ENCODE measurements at places on chromosomes 11 and 22.

DNA sequence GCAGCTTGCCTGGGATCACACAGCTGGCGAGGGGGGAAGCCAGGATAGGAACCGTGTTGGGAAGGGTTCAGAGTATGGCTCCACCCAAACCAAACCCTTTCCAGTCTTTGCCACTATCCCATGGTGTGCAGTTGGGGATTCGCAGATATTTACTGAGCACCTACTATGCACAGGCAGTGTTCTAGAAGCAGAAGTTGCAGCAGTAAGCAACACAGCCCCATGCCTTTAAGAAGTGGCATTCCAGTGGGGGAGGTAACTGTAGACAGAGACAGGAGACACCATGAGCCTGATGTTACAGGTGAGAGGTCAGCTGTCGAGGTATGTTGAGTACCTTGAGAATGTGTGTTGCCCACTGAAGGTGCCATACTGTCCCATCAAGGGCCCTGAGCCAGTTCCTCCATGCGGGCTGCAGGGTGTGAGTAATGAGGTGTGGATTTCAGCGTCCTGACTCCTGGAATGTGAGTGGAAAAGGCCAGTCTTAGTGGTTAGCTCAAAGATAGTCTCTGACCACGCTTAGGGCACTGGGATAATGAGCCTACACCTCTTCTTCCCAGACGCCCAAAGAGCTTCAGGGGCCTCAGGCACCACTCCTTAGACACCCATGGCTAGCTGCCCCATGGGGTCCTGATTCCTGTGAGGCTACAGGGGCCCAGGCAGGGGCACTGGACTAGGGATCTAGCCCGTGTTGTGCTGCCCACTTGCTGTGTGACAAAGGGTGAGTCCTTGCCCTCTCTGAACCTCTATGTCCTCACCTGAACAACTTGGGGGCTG is 71.8 kb upstream of the TP53I11 start:
- no peak for DNase-seq

DNA sequence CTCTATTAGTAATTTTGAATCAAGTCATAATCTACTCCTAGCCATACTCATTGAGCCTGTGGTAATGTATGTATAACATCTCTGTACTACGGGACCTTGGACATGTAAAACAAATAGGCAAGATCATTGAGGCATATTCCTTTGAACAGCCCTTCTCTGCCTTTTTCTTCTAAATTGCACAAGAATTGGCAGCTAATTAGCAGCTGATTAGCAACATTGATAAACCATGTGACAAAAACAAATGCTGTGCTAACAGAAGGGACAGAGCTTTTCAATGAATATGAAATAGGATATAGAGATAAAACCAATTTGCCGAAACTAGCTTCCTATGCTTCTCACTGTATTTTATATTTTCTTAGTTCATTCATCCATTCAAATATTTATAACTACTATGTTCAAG is 1474.2 kb downstream of the FAM181B start:
- no peak for DNase-seq

GRCh38 chr11:131371791-131372104 is 1.3 kb downstream of the NTM start:
- DNase-seq, result no peak

- DNase-seq, result no peak
Observed at GRCh38 chr22:48347311-48347710, 1480.4 kb downstream of the BRD1 start.

- DNase-seq, result no peak
Observed at GRCh38 chr11:76263657-76264056, 57.4 kb upstream of the WNT11 start.

DNA sequence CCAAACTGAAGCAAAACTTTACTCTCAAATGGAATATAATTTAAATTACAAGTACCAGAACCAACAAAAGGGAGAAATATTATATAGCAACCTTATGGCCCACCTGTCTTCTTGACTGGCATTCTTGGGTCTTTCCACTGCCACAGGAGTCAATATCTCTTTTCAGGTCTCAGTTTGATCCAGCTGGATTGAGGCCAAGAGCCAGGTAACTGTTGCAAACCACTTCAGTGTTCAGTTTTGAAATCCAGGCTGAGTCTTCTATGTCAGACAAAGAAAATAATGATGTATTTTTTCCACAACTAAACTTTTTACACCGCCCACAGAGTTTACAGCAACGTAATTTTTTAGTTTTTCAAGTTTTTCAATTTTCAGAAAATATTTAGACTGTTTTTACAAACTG is 648 bp downstream of the DLG2 start:
- DNase-seq, result no peak
